NCI-H1417 (cell line): ENCODE measurements at places on chromosomes 4 and X.
A peak's percentile ranks its signal among the peaks of the same experiment; 100 is the strongest.

DNA sequence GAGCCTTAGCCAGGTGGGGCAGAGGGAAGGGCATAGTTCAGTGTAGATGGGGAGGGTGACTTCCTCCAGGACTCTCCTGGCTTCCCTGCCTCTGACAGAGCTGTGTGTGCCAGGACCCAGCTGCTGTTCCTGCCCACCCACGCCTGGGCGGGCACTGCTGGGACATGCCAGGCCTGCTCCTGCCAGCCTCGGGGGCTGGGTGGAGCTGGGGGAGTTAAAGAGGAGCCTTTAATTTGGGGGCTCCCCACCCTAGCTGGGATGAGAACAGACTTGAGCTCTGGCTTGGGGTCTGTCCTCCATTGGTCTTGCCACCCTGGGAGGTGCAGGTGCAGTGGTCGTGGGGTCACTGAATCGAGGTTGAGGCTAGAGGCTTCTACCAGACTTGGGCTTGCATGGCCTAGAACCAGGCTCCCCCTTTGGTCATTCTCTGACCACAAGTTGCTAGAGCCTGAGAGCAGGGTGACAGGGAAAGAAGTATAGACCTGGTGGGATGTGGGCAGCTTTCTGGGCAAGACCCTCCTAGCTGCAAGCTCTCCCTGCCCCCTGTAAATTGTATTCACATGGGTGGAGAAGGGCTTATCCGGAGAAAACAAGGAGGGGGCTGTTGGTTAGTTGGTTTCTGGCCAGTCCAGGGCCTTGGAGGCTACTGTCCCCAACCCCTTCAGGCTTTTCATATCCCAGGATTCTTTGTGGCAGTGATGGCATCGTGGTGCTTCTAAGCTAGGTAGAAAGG is 5.7 kb downstream of the EFNB1 start:
- no peak for DNase-seq

GRCh38 chr4:176979416-176979815 is 186.7 kb upstream of the VEGFC start:
- no peak for DNase-seq

GRCh38 chr4:105936901-105937300 is 41.6 kb downstream of the NPNT start:
- DNase-seq = peak; percentile 50

DNA sequence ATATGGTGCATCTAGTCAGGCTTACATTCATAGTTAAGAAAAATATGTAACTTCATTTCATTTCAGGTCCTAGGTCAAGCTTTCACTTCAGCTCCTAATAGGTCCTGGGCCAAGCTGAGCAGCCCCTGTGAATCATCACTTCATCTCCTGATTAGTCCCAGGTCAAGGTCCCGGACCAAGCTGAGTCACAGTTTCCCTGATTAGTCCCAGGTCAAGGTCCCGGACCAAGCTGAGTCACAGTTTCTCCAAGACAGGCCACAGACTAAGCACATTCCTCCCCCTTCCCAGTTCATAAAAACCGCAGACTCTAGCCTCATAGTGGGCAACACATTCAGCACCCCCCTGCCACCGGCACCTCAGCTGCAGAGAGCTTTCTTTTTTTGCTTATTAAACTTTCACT is 1331.8 kb downstream of the PCDH19 start:
- no peak for DNase-seq

- peak; percentile 30 for DNase-seq
Measured at GRCh38 chr4:22962295-22962694, 269.6 kb downstream of the GBA3 start.

DNA sequence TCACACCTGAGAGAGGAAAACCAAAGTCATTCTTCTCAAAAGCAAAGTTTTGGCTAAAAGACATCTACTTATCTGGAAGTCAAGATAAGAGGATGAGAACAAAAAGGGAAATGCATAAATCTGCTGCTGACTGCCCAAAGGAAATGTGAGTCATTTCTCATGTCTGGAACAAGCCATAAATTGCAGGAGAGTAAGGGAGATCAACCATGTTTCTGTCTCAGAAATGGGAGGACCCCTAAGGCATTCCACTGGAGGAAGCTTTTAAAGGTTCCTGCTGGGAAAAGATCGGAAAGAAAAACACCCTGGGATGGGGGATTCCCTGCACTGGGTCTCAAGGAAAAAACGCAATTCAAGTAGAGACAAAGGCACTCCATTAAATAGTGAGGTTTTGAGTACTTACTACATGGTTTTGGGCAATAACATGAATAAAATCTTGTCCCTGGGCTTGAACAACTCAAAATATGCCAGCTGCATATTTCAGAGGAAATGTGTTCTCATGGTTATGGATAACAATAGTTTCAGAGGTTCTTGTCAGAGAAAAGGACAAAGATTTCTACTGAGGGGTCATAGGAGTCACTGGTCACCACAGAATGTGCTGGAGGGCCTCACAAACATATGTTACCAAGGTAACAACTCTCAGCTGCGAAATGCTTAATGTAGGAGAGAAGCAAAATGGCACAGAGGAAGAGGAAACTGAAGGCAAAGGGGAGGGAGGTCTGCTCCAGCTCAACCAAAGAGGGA is 19.3 kb downstream of the GPR143 start:
- peak; percentile 11 for DNase-seq

- DNase-seq = no peak
Measured at GRCh38 chrX:1466232-1466661, 13.5 kb upstream of the ASMTL start.

DNA sequence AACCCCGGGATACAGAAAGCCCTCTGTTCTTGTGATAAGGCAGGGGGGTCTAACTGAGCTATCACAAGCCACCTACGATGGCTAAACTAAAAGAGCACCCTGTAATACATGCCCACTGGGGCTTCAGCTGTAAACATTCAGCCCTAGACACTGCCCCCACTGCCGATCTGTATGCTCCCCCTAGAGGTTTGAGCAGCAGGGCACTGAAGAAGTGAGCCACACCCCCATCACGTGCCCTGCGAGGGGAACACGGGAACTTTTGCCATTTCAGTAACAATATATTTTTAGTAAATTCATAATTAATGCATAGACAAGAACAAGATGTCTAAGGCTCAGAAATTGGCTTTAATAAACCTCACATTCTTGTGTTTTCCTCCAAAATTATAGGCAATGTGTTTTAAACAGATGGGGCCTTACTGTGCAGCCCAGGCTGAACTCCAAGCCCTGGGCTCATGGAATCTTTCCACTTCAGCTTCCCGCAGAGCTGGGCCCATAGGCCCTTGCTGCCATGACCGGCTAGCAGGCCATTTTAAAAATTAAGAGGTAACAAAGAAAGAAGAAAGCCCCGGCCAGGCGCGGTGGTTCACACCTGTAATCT is 235.3 kb upstream of the SFRP2 start:
- DNase-seq = no peak

DNA sequence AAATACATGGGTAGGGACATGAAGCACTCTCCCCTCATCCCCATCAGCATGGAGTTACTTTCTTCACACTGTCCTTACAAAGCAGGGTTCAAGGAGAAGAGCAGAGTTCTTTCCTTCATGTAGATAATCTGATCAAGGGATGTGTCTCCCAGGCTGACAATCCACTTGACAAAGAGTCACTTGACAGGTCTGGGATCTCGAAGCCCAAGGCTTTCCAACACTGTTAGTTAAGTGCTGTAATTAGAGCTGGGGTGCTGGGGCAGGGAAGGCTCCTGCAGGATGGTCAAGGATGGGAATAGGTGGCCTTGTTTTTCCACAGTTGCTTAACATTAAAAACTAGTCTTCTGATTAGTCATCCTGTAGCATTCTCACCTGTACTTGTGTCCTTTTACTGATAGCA is 38.0 kb downstream of the CCNG2 start:
- no peak for DNase-seq

DNA sequence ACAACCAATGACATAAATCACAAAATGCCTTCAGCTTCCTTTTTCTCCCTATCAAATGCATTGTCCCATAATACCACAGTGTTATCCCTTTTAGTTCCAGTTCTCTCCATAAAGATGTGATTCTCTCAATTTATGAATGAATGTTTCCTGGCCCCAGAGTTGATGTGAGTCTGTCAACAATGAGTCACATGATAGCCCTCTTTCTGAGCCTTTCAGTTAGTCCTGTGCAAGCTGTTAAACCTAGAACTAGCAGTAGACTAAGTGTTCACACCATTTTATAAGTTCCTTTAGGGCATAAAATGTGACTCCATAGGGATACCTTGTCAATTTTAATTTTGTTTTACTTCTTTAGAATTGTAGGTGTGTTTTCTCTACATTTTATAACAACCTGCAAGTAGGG is 129.5 kb downstream of the PABPC4L start:
- DNase-seq = no peak

DNA sequence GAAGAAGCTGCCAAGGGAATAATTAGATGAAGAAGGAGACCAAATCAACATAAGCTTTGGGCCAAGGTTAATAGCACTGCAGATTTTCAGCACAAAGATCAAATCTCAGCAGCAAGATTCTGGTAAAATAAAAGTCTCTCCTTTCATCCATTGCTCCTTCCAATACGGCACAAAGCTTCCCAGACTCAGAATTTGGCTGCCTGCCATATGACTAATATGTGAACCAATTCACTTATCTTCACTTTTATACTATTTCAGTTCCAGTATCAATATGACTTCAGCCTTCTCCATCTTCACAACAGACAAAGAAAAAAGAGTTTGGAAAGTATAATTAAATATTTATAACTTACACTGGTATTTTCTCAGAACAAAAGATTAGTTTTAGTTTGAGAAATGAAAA is 978.3 kb upstream of the GRID2 start:
- DNase-seq = no peak

DNA sequence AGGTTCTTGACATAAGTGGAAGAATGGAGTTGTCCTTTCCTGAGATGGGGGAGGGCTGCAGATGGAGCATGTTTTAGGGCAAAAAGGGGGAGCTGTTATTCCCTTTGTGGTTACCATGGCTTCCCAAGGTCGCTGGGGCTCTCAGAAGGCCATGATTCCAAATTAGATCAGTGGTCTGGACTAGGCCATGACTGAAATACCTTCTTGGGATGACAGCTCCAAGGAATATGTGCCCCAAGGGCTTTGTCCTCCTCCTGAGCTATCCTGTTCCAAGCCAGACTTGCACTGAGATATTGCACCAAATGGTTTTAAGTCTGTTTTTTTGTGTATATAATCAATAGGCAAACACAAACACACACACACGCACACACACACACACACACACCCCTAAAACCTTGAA is 3.0 kb upstream of the RBPJ start:
- DNase-seq = no peak

GRCh38 chrX:13845721-13846378 is 29.0 kb upstream of the GPM6B start:
- no peak for DNase-seq

GRCh38 chr4:72076562-72076961 is 44.8 kb downstream of the NPFFR2 start:
- no peak for DNase-seq

DNA sequence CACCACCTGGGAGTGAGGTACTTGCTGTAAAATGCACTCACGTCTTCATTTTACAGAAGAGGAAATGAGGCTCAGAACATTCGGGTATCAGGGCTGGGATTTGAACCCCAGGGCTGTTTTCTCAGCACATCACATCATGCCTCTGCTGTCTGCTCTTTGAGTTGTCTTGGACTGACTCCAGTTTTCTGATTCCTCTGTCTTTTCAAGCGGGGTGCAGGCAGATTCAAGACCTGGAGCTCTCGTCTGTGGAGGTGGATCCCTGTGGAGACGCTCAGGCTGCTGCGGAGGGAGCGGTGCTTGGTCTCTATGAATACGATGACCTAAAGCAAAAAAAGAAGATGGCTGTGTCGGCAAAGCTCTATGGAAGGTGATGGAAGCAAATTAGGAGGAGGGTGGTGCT is 6.3 kb downstream of the LAP3 start:
- no peak for DNase-seq

DNA sequence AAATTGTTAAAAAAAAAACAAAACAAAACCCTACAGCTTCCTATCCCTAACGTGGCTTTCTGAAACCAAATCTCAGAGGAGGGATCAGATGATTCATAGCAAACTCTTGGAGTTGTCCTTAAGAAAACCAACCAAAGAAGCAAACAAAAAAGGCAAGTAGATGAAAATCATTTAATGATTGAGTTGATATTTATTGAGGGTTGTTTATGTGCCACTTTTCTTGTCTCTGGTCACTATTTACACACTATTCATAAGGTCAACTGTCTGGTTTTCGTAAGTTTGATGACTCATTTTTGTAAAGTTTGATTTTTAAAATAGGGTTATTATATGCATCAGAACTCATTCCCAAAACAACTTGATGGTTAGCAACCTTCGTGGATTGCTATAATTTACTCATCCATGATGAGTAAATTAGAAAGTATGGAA is 133.4 kb downstream of the UNC5C start:
- DNase-seq = no peak

DNA sequence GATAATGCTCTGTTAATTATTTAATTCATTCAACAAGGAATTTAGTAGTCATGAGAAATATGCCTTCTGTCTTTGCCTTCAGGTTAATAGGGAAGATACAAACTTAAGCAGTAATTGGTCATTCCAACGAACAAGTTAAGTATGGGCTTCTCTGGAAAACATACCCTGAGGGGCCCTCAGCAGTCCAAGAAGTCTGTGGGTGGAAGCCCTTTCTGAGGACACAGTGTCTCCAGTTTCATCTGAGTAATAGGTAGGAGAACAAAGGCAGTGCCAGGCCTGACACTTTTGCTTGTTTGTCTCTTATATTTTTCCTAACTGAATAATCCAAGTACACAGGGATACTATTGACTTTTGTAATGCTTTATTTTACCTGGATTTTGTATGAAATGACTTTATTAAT is 262.5 kb downstream of the FBXW7 start:
- no peak for DNase-seq

- DNase-seq = no peak
Measured at GRCh38 chrX:48961585-48962091, 4.2 kb upstream of the OTUD5 start.

GRCh38 chr4:184039963-184040383 is 134.9 kb downstream of the STOX2 start:
- no peak for DNase-seq

GRCh38 chr4:24912252-24913118 is at the start of gene CCDC149:
TSS of gene CCDC149 (minus strand) at chr4:24913042. CDS start at chr4:24912864, 178 bp downstream.
- peak; percentile 93 for DNase-seq

- no peak for DNase-seq
Measured at GRCh38 chr4:169151671-169152070, 119.1 kb downstream of the SH3RF1 start.

GRCh38 chr4:86233681-86234080 is 126.2 kb downstream of the MAPK10 start:
- no peak for DNase-seq
